Cortex of kidney (tissue), 1 donor: ENCODE measurements at places on chromosomes 3 and 15.

- DNase-seq, result no peak
Observed at GRCh38 chr15:94282269-94283250, 51.2 kb downstream of the MCTP2 start.

- DNase-seq, result no peak
Observed at GRCh38 chr3:72371431-72371830, 476.8 kb downstream of the SHQ1 start.

- DNase-seq, result no peak
Observed at GRCh38 chr3:134644731-134645514, 5.9 kb downstream of the KY start.

- DNase-seq, result no peak
Observed at GRCh38 chr3:31709005-31709404, 176.3 kb downstream of the STT3B start.

GRCh38 chr3:55545995-55546394, 58.9 kb upstream of the WNT5A start:
- DNase-seq, result no peak

DNA sequence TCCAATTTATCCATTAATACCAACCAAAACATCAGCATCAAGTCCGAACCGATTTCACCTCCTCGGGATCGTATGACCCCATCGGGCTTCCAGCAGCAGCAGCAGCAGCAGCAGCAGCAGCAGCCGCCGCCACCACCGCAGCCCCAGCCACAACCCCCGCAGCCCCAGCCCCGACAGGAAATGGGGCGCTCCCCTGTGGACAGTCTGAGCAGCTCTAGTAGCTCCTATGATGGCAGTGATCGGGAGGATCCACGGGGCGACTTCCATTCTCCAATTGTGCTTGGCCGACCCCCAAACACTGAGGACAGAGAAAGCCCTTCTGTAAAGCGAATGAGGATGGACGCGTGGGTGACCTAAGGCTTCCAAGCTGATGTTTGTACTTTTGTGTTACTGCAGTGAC, 20.8 kb downstream of the LYSMD4 start:
- DNase-seq, result no peak

GRCh38 chr3:171336406-171336805, 123.8 kb downstream of the TNIK start:
- DNase-seq, result no peak

GRCh38 chr15:39195961-39196486, 384.9 kb upstream of the THBS1 start:
- DNase-seq, result no peak

GRCh38 chr3:56923526-56924224, 121.9 kb upstream of the ARHGEF3 start:
- no peak for DNase-seq

- DNase-seq, result no peak
Observed at GRCh38 chr3:13120928-13121552, 47.8 kb upstream of the IQSEC1 start.

GRCh38 chr3:99955773-99956562, 138.3 kb downstream of the CMSS1 start:
- DNase-seq, result no peak

GRCh38 chr3:128775906-128776542, 50.0 kb downstream of the RAB7A start:
- DNase-seq, result no peak

DNA sequence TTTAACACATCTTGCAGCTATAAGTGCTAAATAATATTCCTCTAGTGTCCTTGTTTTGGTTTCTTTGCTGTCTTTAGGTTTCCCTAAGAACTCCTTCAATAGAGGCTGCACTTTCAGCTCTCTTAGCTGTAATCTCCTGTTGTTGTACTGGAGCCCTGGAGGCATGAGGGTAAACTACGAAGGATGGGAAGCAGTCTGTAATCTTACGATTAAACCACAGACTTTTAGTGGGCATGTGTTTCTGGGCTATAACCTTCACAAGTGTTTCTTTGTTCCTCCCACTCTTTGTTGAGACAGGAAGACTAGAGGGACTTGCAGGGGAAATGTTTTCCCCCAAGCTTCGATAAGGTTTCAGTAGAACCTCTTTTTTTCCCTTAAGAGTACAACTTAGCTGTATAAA, 1058.1 kb downstream of the NSUN3 start:
- no peak for DNase-seq

DNA sequence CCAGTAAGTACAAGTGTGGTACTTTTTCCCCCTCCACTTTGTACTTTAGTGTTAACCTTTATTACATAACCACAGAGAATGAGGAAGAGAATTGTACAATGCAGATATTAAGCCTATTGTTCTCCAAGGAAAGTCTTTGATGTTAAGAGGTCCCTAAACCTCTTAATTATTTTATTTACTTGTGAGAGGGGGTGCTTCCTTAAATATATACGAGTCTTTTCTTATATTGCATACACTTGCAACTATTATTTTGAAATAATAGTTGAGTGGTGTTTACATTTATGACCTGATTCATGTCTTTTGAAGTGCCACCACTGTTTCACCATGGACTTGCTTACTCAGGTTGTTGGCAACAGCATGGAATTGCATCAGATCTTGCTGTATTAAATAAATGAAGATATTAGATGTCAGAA, 10.1 kb downstream of the USP3 start:
- no peak for DNase-seq
